MV-4-11 (cell line): ENCODE measurements at places on chromosomes 16 and 17.

DNA sequence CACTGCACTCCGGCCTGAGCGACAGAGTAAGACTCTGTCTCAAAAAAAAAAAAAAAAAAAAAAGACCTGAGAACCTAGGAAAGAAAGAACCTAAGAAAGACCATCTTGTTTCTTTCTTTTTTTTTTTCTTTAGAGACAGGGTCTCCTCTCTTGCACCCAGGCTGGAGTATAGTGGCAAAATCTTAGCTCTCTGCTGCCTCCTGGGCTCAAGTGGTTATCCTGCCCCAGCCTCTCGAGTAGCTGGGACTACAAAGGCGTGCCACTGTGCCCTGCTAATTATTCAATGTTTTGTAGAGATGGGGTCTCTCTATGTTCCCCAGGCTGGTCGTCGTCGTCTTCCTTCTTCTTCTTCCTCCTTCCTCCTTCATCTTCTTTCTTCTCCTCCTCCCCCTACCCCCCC lies 7.8 kb upstream of the BIRC5 start:
- no peak for DNase-seq

DNA sequence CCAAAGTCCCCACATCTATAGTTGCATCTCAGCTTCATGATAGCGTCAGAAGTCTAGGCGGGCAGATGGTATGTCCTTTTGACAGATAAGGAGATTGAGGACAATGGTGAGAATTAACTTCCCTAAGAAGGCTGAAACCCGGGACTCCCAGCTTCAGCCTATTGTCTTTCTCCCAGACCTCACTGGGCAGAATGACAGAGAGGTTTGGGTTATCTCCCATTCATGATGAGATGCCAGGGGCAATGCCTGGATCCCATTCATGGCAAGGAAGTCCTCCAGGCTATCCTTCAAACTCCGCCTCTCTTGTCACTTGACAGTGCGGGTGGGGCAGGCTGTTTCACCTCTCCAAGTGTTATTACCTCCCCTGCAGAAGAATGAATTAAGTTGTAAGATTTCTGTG lies 100.3 kb downstream of the IRX5 start:
- DNase-seq = no peak

DNA sequence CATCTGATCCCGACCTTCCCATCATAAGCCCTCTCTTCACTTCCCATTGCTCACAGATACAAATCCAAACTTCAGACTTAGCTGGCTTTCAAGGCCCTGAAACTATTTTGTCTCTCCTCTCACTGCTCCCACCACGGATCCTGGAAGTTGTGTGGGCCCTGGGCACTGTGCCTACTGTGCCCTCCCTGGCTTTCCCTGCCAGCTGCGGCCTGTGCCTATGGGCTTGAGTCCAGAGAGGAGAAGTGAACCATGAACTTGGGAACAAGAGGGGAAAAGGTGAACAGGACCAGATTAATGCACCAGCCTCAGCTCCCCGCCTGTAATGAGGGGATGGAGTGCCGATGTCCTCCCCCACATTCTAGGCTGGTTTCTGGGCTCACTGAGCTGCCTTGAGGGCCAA lies 18.9 kb upstream of the KCNJ12 start:
- DNase-seq = no peak

DNA sequence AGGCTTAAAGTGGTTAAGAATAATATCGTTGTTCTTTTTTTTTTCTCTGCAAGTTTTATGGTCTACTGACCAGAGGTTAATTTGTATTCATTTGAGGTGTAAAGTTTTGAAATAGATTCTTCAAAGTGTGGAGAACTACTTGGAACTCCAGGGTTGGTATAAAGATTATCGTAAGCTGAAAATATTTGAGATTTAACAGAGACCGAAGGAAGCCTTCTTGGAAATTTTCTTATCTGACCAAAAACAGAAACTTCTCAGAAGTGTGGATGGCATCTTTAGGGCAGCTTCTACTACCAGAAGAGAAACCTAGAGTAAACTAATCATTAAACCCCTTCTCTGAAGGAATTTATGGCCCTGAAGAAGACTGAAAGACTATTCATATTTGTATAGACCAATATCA lies 206.8 kb upstream of the MON1B start:
- no peak for DNase-seq

GRCh38 chr17:11738151-11738550 lies 139.9 kb downstream of the DNAH9 start:
- no peak for DNase-seq

DNA sequence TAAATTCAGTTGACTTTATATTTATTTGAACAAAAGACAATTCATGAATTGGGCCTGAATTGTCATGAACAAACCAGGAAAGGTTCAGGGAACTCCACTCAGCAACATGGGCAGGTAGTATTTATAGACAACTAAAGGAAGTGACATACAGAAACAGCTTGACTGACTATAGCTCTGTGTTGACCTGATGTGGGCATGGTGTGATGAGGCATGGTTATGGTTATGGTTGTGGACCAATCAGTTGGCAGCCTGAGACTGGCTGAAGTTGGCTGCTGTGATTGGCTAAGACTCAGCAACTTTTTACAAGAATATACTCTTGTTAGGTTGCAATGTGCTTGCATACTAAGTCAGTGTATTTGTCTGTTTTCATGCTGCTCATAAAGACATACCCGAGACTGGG lies 108.4 kb downstream of the HS3ST3B1 start:
- DNase-seq = no peak
